Suppressor macrophage treated with lipopolysaccharide for 1 hour (primary cell): ENCODE measurements at places on chromosomes 6 and 20.

GRCh38 chr6:170057034-170057734, 233.7 kb downstream of the DLL1 start:
- DNase-seq, result no peak

- no peak for DNase-seq
Measured at GRCh38 chr20:31664696-31665354, 27.1 kb downstream of the COX4I2 start.

- no peak for DNase-seq
Measured at GRCh38 chr6:6818078-6818639, 229.6 kb downstream of the LY86 start.

GRCh38 chr6:107787589-107787960, 36.5 kb downstream of the SCML4 start:
- no peak for DNase-seq

DNA sequence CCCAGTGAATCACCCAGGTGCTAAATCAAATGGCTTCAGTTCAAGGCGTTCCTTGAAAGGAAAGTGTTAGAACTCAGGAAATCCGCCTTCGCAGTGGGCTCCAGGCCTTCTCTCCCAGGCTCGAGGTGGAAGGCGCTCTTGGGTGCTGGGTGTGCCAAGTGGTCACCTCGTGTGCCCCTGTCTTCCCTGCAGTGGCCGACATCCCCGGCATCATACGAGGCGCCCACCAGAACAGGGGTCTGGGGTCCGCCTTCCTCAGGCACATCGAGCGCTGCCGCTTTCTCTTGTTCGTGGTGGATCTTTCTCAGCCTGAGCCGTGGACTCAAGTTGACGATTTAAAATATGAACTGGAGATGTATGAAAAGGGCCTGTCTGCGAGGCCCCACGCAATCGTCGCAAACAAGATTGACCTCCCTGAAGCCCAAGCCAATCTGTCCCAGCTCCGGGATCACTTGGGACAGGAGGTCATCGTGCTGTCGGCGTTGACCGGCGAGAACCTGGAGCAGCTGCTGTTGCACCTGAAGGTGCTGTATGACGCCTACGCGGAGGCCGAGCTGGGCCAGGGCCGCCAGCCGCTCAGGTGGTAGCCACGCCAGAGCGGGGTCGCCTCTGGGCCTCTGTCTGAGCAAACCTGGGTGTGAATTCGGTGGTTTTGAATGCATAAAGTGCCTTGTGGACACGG, 17.8 kb downstream of the MTG2 start:
- no peak for DNase-seq

GRCh38 chr6:147624946-147625515, 116.5 kb downstream of the SAMD5 start:
- DNase-seq, result no peak

- no peak for DNase-seq
Measured at GRCh38 chr20:58076405-58076804, 152.0 kb downstream of the ANKRD60 start.

- DNase-seq, result no peak
Measured at GRCh38 chr6:69848552-69848951, 17.8 kb upstream of the COL19A1 start.

- DNase-seq, result peak; percentile 49
Measured at GRCh38 chr6:159852877-159853276, 37.9 kb upstream of the MAS1 start.

GRCh38 chr20:60232380-60232779, 274.2 kb downstream of the CDH26 start:
- DNase-seq, result no peak

- DNase-seq, result no peak
Measured at GRCh38 chr6:25709761-25710160, 44.8 kb upstream of the SLC17A4 start.

GRCh38 chr6:142011775-142012174, 121.0 kb upstream of the GJE1 start:
- DNase-seq, result no peak

DNA sequence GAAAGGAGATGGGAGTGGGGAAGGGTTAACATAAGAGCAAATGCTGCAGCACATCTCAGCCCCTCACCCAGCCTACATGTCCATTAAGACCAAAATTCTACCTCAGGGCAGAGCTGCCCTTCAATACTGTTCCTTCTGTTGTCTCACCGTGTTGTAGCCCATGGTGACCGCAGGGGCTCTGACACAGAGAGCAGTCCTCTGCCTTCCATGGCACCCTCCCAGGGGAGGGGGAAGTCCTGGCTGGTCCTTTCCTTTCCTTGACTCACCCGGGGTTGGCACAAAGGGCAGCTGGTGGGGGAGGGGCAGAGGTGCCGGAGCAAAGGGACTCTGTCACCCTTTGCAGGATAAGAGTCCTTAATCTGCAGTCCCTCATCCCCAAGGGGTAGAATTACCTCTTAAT, 15.2 kb downstream of the NKX2-2 start:
- no peak for DNase-seq

- DNase-seq, result no peak
Measured at GRCh38 chr6:22306741-22307466, 10.1 kb upstream of the PRL start.

DNA sequence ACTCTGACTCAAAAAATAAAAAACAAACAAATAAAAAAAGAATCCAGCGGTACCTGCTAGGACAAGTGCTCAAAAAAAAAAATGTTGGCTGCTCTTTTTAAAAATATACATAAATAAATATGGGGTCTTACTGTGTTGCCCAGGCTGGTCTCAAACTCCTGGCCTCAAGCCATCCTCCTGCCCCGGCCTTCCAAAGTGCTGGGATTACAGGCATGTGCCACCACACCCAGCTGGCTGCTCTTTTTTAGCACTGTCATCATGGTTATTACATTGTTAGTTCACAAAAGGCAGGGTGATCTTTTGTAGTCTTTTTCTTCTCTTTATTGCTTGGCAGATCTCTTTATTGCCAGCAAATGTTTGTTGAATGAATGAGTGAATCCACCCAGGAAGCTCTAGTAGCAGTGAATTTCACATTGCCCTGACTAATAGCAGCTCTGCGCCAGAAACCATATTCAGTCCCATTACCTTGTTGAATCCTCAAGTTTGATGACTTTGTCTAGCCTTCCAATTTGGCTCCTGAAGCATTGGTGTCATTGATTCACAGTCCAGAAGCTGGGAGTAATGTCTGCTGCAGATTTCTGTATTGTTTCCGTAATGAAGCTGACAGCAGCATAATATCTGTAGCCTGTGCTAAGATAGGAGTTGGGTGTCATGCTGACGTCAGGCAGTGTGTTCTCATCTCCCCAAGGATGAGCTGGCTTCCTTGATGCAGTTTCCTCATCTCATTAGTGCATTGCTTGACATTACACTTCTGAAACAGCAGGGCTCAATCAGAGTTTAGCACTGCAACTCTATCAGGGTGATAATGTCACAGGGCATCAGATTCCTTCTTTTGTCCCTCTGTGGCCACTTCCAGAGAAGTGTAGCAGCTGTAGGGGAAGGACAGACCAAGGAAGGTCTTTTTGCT, 84.9 kb upstream of the TGM3 start:
- peak; percentile 91 for DNase-seq

GRCh38 chr6:139030228-139030963, 1.9 kb downstream of the ABRACL start:
- DNase-seq, result peak; percentile 77

GRCh38 chr6:141932685-141933084, 200.0 kb upstream of the GJE1 start:
- no peak for DNase-seq

- no peak for DNase-seq
Measured at GRCh38 chr6:13250703-13251102, 77.6 kb downstream of the TBC1D7 start.

- DNase-seq, result peak; percentile 27
Measured at GRCh38 chr6:156687789-156688619, 89.2 kb upstream of the ARID1B start.

- peak; percentile 45 for DNase-seq
Measured at GRCh38 chr6:38476141-38476540, 163.6 kb downstream of the BTBD9 start.

DNA sequence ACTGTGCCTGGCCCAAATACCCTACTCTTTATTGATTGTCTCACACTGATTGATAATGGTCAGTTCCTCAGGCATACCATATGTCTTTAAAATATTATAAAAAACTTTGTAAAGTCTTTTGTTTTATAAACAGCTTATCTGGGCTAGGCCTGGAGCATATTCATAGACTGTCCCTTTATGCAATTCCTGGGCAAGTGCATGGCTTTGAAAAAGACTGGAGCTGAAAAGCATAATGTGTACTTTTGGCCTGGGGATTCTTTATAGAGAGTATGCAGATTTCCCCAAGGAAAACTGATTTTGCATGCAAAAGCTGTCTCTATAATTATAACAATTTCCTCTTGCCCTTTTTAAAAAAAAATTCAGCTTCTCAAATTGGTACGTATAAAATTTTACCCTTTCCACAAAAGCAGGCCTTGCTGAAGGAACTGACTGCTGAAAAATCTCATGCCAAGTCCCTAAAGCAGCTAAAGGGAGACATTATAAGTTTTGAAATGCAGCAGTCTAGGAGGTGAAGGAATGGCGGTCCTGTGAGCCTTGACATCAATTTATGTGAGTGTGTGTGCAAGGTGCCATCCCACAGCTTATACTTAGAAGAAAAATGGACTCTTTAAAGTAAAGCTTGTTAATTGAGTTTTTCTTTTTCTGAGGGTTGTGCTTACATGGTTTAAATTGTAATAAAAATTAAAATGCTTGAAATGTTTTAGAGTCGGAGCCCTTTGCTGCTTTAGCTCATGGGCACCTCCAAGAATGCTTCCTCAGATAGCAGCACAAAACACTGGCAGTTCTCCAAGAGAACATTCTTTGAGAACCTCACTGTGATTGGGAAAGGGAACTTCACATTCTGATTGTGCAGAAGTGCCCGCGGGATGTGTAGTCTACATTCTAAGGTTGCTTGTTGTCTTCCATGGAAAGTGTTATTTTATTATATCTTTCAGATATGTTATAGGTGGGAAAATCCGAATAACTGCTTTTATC, 43.9 kb downstream of the PLCB4 start:
- no peak for DNase-seq

DNA sequence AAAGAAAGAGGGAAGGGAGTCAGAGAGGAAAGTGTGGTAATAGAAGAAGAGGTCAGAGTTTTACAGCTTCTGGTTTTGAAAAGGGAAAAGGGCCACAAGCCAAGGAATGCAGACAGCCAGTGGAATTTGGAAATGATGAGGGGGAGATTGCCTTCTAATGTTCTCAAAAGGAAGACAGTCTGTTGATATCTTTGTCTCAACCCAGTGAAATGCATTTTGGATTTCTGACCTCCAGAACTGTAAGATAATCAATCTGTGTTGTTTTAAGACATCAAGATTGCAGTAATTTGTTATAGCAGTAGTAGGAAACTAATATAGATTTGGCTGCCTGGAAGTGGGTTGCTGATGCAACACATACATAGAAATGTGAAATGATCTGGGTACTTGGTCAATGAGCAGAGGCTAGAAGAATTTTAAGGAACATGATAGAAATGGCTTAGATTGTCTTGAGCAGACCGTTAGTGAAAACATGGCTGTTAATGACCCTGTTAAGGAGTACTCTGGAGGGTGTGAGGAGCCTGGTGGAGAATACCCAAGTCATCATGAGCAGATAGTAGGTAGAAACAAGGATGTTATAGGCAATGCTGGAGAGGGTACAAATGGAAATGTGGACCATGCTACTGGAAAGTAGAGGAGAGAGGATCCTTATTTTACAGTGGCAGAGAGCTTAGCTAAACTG, 255.8 kb upstream of the RAB32 start:
- DNase-seq, result no peak

- DNase-seq, result no peak
Measured at GRCh38 chr6:153960281-153960680, 78.8 kb upstream of the OPRM1 start.

- DNase-seq, result no peak
Measured at GRCh38 chr6:28810659-28811053, 113.1 kb downstream of the TRIM27 start.

GRCh38 chr6:109001291-109001894, 93.3 kb downstream of the SESN1 start:
- DNase-seq, result no peak

- DNase-seq, result peak; percentile 36
Measured at GRCh38 chr6:68876792-68877493, 241.9 kb downstream of the ADGRB3 start.

DNA sequence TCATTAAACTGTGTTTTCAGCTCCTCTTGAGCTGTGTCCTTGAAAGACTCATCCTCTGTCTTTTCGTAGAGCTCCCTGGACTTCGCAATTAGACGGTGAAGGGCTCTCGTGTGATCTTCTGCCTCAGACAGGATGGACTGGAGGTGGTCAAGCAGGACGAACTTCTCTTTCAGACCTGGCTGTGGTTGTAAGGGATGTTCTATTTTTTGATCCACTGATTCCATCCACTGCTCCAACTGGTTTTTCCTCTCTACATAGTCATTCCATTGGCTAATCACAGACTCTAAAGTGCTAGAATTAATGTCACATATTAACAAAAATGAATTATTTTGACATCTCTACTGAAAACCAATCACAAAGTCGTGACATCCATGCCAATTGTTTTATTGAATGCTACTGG, 250.1 kb downstream of the SYNE1 start:
- no peak for DNase-seq
